CD4-positive, CD25-positive, alpha-beta regulatory T cell (primary cell): ENCODE measurements at places on chromosomes 6 and 20. TPM values are rescaled to one million over a fixed set of nuclear protein-coding genes. Genes with fewer than 3 reads are reported as not detected.

GRCh38 chr6:154473324-154473723 lies 37.2 kb downstream of the CNKSR3 start:
- no peaks in the 10 kb centered on the region for H3K4me1 ChIP-seq
- no peaks in the 10 kb centered on the region for H3K27me3 ChIP-seq
- H3K4me3 ChIP-seq: no peak overlapping the region
- H3K36me3 ChIP-seq: no peaks in the 10 kb centered on the region
- H3K27ac ChIP-seq: no peak overlapping the region

- H3K4me3 ChIP-seq: no peak overlapping the region
- H3K4me1 ChIP-seq: no peaks in the 10 kb centered on the region
- DNase-seq: no peak
- H3K27ac ChIP-seq: no peak overlapping the region
- H3K27me3 ChIP-seq: no peaks in the 10 kb centered on the region
- no peaks in the 10 kb centered on the region for H3K36me3 ChIP-seq
Observed at GRCh38 chr20:6877633-6878032, 110.1 kb downstream of the BMP2 start.

Gene HLA-A
- polyA plus RNA-seq: 3,137 TPM

- H3K4me1 ChIP-seq: no peaks in the 10 kb centered on the region
- H3K36me3 ChIP-seq: no peaks in the 10 kb centered on the region
- no peak overlapping the region for H3K4me3 ChIP-seq
- DNase-seq: no peak
- H3K27ac ChIP-seq: no peak overlapping the region
Observed at GRCh38 chr6:100388868-100389519, 75.7 kb downstream of the SIM1 start.

Gene ZSCAN31
- not detected for polyA plus RNA-seq

Gene GPR6
- polyA plus RNA-seq: not detected

DNA sequence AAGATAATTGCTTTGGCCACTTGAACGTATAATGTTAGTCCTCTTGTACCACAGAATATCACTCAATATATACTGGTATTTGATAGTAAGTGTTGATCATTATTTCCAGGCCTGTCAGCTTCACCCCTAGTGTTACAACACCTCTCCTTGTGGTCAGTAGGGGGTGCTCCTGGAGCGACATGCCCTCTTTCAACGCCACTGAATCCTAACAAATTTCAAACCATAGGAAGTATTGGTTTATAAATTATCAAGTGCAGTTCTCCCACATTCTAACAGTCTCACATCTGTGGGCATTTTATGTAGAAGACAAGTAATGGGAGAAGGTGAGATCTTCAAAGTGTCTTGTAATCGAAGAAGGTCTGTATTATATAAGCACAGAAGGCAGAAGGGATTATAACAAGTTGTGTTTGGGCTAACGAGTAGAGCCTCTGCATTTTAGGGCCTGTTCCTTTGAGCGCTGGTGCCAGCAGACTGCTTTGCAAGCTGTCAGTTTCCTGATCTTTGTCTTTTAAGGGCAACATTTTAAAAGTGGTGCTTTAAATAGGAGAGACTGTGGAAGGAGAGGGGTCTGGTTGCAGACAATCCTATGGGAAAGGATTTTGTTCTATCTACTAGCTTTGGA lies 57.1 kb upstream of the CEP162 start:
- no peak overlapping the region for H3K4me3 ChIP-seq
- H3K4me1 ChIP-seq: no peaks in the 10 kb centered on the region
- H3K27ac ChIP-seq: no peak overlapping the region
- H3K36me3 ChIP-seq: no peaks in the 10 kb centered on the region
- H3K27me3 ChIP-seq: no peaks in the 10 kb centered on the region
